ENCODE measurements at places on chromosomes 5 and 9.

- DNase-seq, result no peak
Measured at GRCh38 chr9:127684576-127684975, 22.2 kb upstream of the CFAP157 start.

DNA sequence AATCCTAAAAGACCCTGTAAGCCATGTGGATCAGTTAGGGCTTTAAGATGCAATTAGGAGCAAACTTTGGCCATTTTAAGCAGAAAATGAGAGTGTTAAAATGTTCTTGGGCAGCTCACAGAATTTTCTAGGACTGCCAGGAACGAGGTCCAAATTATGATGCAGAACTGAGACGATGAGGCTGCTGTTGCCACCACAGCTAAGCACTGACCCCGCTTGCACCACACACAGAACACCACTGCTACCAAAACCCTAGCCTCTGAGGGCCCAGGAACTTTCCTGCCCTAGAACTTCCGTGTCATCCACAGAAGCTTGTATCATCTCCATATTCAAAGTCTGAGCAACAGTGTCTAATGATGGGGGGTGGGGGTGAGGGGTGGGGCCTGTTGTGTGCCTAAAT, 41.0 kb upstream of the PCSK1 start:
- no peak for DNase-seq

- peak; percentile 9 for DNase-seq
Measured at GRCh38 chr9:71352837-71353236, 231.4 kb upstream of the TRPM3 start.

- DNase-seq, result no peak
Measured at GRCh38 chr9:33852216-33852826, 35.4 kb downstream of the UBE2R2 start.

- no peak for DNase-seq
Measured at GRCh38 chr5:111278858-111279504, 54.8 kb downstream of the CAMK4 start.

DNA sequence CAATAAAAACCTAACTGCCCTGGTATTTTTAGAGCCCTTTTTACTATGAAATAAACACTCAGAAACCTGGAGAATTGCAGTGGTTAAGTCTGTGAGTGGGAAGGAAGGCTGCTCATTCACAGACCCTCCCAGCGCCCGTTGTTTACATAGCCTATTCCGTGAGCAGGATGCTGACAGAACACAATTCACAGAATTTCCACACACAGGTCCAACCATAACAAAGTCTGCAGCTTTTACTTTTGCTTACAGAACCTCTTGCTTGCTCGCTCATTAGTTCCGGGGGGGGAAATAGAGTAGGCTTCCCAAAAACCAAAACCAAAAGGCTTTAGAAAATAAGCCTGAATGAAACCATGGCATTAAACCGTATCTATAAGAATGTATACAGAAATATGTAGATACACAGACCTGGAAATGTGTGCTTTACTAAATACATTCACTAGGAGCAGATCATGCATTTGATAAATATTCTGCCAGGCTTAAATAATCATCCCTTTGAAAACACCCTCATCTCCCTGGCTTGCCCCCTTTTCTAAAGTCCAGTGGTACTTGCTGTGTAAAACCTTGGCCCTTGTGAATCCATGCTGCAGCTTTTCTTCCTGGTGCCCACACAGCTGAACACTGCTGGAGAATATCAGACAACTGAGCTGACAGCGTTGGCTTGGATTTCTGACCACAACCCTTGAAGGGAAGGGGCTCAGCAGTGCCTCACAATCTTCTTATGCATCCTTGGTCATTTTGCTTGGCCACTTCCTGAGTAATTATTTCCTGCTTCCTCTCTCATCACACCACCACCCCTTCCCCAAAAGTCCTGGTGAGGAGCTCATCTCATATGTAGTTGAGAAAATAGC, 128.0 kb downstream of the FANCC start:
- no peak for DNase-seq

GRCh38 chr9:129282272-129282671, 104.2 kb upstream of the IER5L start:
- no peak for DNase-seq

Data from NCI-H2227 treated with DMSO at 0.1 percent for 48 hours (cell line).